ENCODE measurements at places on chromosomes 11 and 22.

- no peak for DNase-seq
These were observed 108.3 kb downstream of the CHST1 start for GRCh38 chr11:45556851-45557707.

- DNase-seq = no peak
These were observed 730.6 kb downstream of the METTL15 start for GRCh38 chr11:28838741-28839140.

- no peak for DNase-seq
These were observed 9.1 kb upstream of the C1QTNF4 start for GRCh38 chr11:47603295-47603694.

DNA sequence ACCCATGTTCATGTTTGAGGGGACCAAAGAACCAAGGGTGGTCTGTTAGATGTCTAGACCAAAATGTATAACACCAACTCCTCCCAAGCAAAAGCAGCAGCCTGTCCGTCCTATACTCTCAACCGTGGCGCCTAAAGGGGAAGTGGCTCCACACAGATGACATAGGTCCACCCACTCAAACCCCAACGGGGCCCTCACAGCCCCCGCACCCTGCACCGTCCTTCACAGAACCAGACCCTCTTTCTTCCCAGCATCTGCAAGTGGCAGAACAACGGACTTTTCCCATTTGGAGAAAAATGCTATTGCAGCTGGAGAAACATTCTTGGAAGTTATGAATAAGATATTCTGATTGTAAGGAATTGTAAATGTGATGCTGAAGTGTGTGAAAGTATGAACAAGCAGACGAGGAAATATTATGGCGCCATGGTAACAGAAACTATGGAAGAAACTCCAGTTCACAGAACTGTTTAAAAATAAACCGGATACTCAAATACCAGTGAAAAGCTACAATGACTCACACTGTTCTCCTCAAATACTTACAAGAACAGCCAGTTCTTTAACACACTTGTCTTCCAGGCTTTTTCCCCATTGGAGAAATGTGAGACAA lies 76.5 kb upstream of the ARFGAP3 start:
- no peak for DNase-seq

- no peak for DNase-seq
These were observed 189.0 kb upstream of the NARS2 start for GRCh38 chr11:78763664-78764063.

DNA sequence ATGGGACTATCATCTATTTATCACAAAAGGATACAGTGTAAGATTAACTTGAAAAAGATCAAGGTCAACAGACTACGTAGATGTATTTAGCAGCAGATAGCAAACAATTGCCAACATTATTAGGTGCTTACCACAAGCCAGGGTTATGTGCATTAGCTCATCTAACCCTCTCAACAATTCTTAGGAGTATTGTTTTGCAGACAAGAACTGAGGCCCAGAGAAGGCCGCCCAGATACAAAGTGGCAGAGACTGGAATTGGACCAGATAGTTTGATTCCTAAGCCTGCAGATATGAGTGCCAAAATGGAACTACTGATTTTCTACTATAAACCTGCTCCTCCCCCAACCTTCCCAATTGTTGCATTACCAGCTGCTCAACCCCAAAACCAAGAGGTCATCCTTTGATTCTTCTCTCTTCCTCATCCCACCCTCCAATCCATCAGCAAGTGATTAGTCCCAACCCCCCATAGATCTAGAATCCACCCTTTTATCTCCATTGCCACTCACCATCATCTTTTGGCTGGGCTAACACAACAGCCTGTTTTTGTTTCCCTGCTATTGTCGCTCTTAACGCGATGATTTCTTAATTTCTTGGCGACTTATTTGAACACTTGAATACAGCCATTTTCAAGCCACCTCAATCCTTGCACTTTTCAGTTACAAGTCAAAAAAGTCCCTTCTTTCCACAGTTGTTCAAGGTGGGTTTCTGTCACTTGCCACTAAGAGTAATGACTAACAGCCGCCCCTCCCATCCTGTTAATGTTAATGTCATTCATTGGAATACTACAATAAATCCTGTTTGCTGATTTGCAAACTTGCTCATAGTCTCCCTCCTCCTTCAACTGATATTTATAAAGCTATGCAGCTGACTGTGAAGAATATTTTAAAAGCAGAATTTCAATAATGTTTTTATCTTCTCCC lies 2.7 kb downstream of the TMEM123 start:
- no peak for DNase-seq

DNA sequence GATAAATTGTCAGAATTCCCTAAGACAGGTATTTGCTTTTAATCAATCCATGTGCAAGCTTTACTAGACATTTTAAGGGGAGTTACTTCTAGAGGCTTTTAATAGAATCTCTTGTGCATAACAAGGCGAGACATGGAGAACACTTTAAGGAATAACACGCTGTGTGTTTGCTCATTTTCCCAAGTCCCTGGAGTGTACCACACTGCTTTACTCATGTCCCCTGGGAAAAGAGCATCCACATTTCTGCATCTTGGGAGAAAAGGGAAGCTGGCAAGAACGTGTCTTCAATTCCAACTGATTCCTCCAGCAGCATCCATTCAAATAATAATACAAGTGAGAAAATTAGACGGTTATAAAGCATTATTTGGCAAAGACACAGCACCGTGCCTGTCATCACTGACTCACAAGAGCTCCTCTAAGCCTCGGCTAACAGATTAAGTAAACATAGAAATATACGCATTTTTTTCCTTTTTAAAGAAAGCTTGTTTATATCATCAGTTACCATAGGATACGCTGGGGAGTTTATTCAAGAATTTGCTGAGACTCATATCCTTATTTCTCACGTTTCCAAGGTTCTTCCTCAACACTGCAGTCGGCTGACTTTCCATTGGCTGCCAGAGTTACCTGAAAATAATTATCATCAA lies 121.5 kb downstream of the CD44 start:
- no peak for DNase-seq

GRCh38 chr11:69131644-69132300 lies 24.0 kb upstream of the SMIM38 start:
- no peak for DNase-seq

DNA sequence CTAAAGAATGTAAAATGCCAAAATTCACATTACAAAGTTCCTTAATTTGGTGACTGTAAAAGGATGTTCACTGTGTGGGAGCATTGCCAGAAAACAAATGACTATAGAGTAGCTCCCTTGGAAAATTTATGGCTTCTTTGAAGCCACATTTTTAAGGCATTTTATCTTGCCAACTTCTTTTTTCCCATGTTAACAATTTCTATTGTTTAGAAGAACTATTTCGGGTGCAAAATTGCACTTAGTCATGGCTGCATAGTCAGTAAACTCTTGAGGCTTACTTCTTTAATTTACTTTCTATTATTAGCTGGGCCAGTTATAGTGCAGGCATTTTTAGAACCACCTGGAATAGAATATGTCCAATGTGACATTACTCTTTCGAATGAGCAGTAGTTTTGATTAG lies 515.3 kb downstream of the JRKL start:
- DNase-seq = no peak

DNA sequence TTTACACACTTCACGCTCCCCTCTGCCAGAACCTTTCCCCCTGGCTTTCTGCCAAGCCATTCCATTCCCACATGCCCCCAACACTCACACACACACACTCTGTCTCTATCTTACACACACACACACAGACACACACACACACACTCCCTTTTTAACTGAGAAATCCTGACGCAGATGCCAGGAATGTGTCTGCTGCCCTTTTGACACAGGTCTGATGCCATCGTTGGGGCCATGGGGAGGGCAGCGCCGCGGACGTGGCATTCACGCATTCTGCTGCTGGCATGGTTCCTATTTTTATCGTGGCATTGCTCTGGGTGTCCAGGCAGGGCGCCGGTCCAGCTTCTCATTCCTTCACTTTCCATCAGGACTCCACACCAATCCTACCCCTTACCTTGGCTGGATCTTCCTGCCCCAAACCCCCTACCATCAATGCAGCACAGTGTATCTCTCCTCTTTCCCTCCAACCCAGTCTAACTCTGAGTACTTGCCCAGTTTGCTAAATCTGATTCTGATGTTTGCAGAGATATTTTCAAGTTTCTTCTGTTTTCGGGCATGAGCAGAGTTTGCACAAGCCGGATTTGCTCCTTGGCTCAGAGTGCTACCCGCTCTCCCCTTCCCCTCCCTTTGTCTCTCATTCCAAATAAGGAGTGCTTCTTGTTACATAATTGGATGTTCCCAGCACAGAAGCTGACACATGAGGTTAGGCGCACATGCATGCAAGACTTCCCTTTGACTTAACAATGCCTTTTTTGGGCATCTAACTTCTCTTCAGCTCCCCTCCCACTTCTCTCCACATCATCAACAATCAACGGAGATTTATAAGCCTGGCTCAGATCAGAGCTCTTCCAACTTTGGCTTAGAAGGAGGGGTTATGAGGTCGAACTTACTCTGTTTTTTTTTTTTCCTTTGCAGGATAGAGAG lies 18.8 kb downstream of the SNX19 start:
- no peak for DNase-seq

DNA sequence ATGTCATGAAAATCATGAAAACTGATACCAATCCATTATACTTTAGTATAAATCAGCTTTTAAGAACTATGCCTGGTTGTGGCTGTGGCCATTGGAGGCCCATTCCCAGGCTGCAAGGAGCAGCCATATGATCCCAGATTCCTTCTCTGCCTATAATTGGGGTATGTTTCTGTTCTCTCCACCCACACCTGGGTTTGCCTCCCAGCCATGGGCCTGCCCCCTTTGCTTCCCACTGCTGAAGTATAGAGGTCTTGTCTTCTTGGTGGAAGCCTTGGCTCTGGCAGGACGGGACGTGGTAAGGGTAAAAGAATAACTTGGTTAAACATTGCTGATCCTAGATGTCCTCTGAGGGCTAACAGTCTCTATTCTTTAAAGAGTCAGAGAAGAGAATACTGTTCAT lies 2.4 kb downstream of the MICAL2 start:
- no peak for DNase-seq

DNA sequence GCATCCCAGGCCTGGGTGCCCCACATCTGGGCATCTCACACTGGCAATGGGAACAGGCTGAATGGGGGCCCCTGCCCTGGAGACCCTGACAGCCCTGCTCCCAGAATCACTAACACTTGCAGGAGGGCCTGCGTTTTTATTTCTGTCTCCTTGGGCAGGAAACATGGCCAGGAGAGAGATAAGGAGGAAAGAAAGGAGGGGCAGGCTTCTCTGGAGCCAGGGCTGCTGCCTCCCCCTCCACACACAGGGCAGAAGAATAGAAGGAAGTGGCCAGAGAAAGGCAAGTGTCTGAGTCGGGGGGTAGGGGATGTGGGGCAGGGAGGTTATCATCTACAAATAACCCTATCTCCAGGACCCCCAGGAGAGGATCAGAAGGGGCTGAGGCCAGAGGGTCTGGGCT lies 25.5 kb upstream of the TSPAN18 start:
- no peak for DNase-seq

DNA sequence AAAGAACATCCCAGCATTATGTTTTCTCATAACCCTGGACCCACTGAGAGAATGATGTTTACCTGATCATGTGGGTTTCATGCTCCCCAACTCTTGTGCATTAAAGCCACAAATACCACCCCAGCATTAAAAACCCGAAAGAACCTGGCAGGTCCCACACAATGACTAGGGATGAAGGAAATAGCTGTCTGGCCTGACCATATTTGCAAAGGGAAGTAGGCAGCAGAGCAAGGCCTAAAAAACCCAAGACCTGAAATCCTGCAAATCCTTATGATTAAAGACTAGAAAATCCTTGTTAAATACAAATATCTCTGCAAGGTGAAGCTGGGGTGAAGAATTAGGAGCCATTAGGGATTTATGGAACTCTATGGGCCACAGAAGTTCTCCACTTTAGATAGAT lies 23.7 kb downstream of the PAK1 start:
- no peak for DNase-seq

GRCh38 chr11:19553683-19554333 lies 158.8 kb upstream of the NAV2 start:
- peak; percentile 51 for DNase-seq

DNA sequence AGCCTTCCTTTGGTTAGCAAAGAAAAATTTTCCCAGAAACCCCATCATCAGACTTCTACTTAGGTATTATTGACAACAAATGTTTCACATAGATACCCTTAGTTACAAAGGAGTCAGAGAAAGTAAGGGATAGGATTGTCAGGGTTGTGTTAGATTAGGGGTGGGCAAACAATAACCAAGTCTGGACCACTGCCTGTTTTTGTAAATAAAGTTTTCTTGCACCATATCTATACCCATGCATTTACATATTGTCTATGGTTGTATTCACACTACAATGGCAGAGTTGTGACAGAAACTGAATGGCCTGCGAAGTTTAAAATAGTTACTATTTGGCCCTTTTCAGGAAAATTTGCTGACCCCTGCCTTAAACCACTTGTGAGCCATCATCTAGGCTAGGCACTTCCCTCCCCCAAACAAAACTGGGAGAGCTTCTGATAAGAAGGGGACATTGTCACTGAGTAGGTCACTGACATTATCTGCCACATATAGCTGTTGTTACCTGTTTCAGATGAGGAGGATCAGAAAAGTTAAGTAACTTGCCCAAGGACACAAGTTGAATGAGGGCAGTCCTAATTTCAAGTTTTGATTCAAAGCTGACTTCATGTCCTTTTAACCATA lies 40.7 kb upstream of the TMEM135 start:
- DNase-seq = no peak

DNA sequence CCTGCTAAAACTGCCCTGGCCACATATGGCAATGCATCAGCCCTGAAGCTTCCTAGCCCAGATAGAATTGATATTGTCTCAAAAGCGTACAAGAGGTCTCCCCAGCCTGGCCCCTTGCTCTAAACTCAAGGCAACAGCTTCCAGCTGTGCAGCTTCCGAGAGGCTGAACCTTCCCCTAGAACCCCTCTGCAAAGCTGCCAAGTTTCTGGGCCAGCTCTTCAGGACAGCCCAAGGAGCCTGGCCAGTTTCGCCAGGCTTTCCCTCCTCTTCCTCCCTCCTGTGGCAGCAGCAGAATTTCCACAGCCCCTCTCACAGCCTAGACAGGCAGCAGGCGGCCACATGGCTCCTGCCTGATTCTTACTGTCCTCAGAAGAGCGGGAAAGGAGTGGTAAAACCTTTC lies 34.5 kb downstream of the NUMA1 start:
- DNase-seq = no peak

DNA sequence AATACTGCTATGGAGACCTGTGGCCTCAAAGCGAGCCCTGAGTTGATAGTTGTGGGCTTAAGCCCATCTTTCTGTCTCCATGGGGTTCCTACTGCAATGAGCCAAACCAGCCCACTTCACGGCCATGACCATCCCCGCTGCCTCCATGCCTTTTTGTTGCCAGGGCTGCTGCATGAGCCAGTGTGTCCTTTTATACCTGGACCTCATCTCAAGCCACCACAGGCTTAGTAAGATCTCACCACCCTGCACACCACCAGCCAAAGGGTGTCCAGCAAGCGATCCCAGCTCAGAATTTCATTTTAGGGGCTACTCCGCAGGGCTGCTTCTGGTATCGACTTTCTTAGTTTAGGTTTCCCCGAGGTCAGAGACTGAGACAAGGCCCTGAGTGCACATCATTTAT lies 8.3 kb downstream of the TP53AIP1 start:
- no peak for DNase-seq

- DNase-seq = no peak
These were observed 111.9 kb downstream of the ARHGAP20 start for GRCh38 chr11:110600322-110600721.

- no peak for DNase-seq
These were observed 225.8 kb downstream of the ETS1 start for GRCh38 chr11:128361451-128362020.

GRCh38 chr11:111913997-111914396 lies 1.5 kb downstream of the HSPB2 start:
- DNase-seq = no peak
